ENCODE measurements at places on chromosomes 5 and 9.

DNA sequence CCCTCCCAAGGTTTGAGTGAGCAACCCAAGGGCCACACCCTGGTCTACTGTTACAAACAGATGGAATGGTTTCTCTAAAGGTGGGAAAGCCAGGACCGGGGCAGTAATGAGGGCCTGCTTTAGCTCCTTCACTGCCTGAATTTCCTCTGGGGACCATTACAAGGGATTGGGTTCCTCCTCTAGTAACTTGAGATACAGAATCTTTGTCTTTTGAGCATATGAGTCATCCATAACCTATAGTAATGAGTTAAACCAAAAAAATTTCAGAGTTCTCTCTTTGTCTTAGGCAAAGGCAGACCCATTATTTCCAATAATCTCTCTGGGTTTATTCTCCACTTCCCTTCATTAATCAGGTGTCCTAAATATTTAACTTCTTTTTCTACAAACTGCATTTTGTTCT lies 618.8 kb downstream of the HINT1 start:
- no peak overlapping the region for H3K27ac ChIP-seq
- peaks cover 3% of the 10 kb centered on the region for H3K4me1 ChIP-seq
- no peak for DNase-seq
- no peak overlapping the region for H3K4me3 ChIP-seq
- H3K27me3 ChIP-seq: no peaks in the 10 kb centered on the region

DNA sequence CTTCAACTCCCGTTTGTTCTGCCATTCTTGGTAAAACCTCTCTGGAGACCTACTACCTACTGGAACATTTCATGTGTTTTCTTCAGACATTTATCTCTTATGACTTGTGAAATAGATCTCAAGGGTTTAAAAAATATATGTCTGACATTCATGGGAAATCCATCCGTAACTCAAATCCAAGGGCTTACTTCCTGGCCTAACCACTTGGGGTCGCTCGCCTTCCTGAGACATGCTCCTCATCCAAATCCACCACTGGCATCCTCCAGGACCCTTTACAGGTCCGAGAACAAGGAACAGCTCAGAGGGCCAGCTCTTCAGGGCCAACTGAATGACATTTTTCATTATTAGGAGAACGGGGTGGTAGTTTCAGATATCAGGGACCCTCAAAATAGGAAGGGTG lies 235.1 kb upstream of the TUT7 start:
- H3K36me3 ChIP-seq: no peaks in the 10 kb centered on the region
- H3K4me3 ChIP-seq: no peak overlapping the region
- no peaks in the 10 kb centered on the region for H3K27me3 ChIP-seq
- no peak overlapping the region for H3K27ac ChIP-seq

- H3K4me3 ChIP-seq: no peak overlapping the region
- no peak for DNase-seq
- no peaks in the 10 kb centered on the region for H3K36me3 ChIP-seq
- no peaks in the 10 kb centered on the region for H3K4me1 ChIP-seq
- no peak overlapping the region for H3K27ac ChIP-seq
- H3K27me3 ChIP-seq: no peaks in the 10 kb centered on the region
Observed at GRCh38 chr9:105320568-105320967, 76.1 kb downstream of the SLC44A1 start.

GRCh38 chr5:171488876-171489275 lies 69.4 kb downstream of the FGF18 start:
- H3K4me1 ChIP-seq: peaks cover 10% of the 10 kb centered on the region
- H3K36me3 ChIP-seq: no peaks in the 10 kb centered on the region
- no peaks in the 10 kb centered on the region for H3K27me3 ChIP-seq
- H3K27ac ChIP-seq: no peak overlapping the region

- peak overlapping the region; percentile 97 for H3K27ac ChIP-seq
- DNase-seq: no peak
- H3K4me3 ChIP-seq: no peak overlapping the region
- H3K27me3 ChIP-seq: no peaks in the 10 kb centered on the region
- H3K4me1 ChIP-seq: peaks cover 26% of the 10 kb centered on the region
Observed at GRCh38 chr5:150131978-150132694, 23.5 kb downstream of the PDGFRB start.

DNA sequence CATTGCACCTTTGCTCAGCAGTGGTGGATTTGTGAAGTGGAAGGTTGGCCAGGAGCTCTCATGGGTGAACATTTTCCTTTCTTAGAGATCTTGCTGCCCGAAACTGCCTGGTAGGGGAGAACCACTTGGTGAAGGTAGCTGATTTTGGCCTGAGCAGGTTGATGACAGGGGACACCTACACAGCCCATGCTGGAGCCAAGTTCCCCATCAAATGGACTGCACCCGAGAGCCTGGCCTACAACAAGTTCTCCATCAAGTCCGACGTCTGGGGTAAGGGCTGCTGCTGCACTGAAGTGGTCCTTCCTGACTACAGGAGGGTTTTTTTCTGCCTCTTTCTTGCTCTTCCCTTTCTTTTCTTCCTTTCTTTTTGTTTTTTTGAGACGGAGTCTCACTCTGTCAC lies 21.8 kb downstream of the QRFP start:
- no peak overlapping the region for H3K4me3 ChIP-seq
- H3K27ac ChIP-seq: no peak overlapping the region
- peaks cover 36% of the 10 kb centered on the region for H3K4me1 ChIP-seq
- H3K27me3 ChIP-seq: no peaks in the 10 kb centered on the region

- DNase-seq: no peak
- H3K4me3 ChIP-seq: peak overlapping the region; percentile 90
- peak overlapping the region; percentile 97 for H3K27ac ChIP-seq
- no peaks in the 10 kb centered on the region for H3K27me3 ChIP-seq
Observed at GRCh38 chr5:176447591-176447977, 601 bp upstream of the FAF2 start.

GRCh38 chr9:81628897-81629296 lies 60.5 kb downstream of the TLE1 start:
- H3K36me3 ChIP-seq: no peaks in the 10 kb centered on the region
- H3K4me3 ChIP-seq: no peak overlapping the region
- no peaks in the 10 kb centered on the region for H3K27me3 ChIP-seq
- H3K4me1 ChIP-seq: peaks cover 7% of the 10 kb centered on the region
- no peak for DNase-seq

DNA sequence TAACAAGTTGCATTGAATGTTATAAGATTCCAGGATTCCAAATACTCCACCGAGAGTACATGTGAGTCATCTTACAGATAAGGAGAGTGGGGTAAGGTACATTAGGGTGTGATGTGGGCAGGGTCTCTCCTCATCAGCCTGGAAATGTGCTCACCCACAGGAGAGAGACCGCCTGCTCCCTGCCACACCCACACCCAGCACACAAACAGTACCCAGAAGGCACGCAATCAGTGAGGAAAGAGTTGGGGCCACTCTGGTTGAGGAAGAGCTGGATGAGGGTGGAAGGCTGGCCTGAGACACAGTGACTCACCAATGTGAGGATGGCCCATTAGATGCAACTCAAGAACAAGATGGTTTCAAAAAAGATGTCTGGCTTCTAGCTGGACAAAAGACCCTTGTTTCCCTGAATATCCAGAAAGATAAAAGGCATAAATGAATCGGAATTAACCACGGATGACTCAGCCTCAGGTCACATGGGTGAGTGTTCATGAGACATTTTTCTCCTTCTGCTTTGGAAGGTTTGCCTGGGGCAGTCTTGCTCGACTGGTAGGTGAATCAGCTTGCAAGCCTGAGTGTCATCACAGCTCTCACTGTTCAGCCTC lies 51.1 kb upstream of the LHFPL2 start:
- no peak overlapping the region for H3K4me3 ChIP-seq
- no peaks in the 10 kb centered on the region for H3K36me3 ChIP-seq
- H3K27me3 ChIP-seq: no peaks in the 10 kb centered on the region
- H3K4me1 ChIP-seq: peaks cover 41% of the 10 kb centered on the region
- H3K27ac ChIP-seq: peak overlapping the region; percentile 34

- no peak overlapping the region for H3K27ac ChIP-seq
- no peaks in the 10 kb centered on the region for H3K4me1 ChIP-seq
- no peaks in the 10 kb centered on the region for H3K36me3 ChIP-seq
- H3K4me3 ChIP-seq: no peak overlapping the region
- no peaks in the 10 kb centered on the region for H3K27me3 ChIP-seq
Observed at GRCh38 chr5:103532086-103532734, 30.4 kb downstream of the NUDT12 start.

DNA sequence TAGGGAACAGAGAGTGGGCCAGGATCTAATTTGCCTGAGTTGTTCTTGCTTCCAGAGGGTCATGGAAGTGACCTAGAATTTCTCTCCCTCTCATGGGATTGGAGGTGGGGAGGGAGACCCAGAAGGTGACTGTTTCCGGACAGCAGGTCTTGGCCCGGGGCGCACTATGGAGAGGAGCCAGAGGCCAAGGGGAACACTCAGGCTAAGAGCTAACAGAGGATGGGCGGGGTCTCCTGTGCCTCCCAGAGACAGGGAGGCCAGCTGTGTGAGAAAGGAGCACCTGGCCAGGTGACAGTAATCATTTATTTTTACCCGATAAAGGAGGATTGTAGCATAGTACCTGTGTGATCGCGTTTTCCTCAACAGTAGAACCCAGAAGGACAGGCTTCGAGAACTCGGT lies 50.9 kb upstream of the ANKH start:
- no peaks in the 10 kb centered on the region for H3K36me3 ChIP-seq
- H3K27me3 ChIP-seq: no peaks in the 10 kb centered on the region
- no peaks in the 10 kb centered on the region for H3K4me1 ChIP-seq
- DNase-seq: no peak

GRCh38 chr9:134889386-134890154 lies 9.0 kb downstream of the FCN2 start:
- no peak overlapping the region for H3K27ac ChIP-seq
- DNase-seq: no peak
- H3K4me1 ChIP-seq: no peaks in the 10 kb centered on the region
- no peaks in the 10 kb centered on the region for H3K27me3 ChIP-seq
- no peaks in the 10 kb centered on the region for H3K36me3 ChIP-seq

DNA sequence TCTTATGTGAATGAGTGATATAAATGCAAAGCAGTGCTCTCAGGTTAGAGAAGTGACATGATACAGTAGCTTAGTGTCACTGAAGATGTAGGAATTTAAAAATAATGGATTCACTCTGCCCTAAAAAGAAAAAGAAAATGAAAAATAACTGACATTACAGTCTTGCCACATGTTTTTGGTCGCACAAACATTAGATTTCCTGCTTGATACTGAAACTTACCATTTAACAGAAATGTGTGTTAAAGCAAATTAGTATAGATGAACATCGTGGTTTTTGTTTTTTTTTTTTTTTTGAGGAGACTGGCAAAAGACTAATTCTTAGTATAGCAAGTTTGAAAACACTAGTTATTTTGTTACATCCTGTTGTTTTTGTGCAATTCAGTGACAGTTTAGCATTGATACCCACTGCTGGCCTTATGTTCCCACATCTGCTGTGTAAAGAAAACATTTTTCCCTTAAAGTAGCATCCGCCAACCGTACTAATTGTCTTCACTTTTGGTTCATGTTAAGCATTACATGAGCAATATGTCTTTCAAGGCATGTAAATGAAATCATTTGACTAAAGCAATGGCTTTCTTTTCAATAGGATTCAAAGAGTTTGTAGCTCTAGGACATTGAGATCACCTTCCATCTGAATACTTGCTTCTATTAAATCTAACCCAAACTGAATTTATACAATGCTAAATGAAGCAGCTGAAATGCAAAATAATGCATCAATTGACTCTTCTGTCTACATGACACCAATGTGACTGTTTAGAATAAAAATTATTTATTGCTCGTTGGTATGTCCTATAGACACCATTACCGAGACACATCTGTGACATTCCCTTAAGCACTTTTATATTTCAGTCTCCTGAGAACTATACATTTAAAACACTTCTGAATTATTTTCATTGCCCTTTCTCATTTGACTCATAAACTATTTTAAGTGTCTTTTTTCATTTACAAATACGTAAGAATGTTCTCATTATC lies 859.1 kb downstream of the MAT2B start:
- DNase-seq: no peak
- no peak overlapping the region for H3K4me3 ChIP-seq
- no peaks in the 10 kb centered on the region for H3K4me1 ChIP-seq
- H3K27ac ChIP-seq: no peak overlapping the region

- peaks cover 12% of the 10 kb centered on the region for H3K4me1 ChIP-seq
- no peak overlapping the region for H3K4me3 ChIP-seq
- no peak overlapping the region for H3K27ac ChIP-seq
- no peaks in the 10 kb centered on the region for H3K36me3 ChIP-seq
- H3K27me3 ChIP-seq: no peaks in the 10 kb centered on the region
Observed at GRCh38 chr5:151868451-151868850, 56.2 kb downstream of the GLRA1 start.

GRCh38 chr9:97367729-97368128 lies 44.2 kb upstream of the TDRD7 start:
- H3K27ac ChIP-seq: no peak overlapping the region
- H3K4me1 ChIP-seq: no peaks in the 10 kb centered on the region
- H3K4me3 ChIP-seq: no peak overlapping the region
- no peaks in the 10 kb centered on the region for H3K27me3 ChIP-seq
- no peak for DNase-seq

DNA sequence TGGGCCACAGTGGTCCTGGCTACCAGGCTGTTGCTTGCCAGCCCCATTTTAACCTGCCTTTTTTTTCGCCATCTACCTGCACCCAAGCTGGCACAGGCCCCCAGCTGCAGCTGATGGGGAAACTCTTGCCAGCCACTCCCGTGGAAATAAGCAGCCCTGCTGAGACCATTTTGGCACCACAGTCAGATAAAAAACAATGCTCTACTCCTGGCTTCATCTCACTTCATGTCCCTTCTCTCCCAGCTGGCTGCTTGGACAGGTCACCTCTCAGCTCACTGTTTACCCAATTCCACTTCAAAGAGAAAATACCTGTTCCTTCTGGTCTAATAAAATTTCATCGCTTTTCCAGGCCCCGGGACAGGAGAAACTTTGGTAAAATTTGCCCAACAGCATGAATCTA lies 322.6 kb upstream of the SLC30A5 start:
- H3K36me3 ChIP-seq: no peaks in the 10 kb centered on the region
- no peak overlapping the region for H3K27ac ChIP-seq
- DNase-seq: no peak

Data from thoracic aorta (tissue), 2 donors.